ENCODE measurements at places on chromosomes 3 and 15. TPM values are rescaled to one million over a fixed set of nuclear protein-coding genes. Genes with fewer than 3 reads are reported as not detected.
A peak's percentile ranks its signal among the peaks of the same experiment; 100 is the strongest.

GRCh38 chr15:89575656-89576416, 567 bp downstream of the TICRR start:
- DNase-seq = peak; percentile 11

DNA sequence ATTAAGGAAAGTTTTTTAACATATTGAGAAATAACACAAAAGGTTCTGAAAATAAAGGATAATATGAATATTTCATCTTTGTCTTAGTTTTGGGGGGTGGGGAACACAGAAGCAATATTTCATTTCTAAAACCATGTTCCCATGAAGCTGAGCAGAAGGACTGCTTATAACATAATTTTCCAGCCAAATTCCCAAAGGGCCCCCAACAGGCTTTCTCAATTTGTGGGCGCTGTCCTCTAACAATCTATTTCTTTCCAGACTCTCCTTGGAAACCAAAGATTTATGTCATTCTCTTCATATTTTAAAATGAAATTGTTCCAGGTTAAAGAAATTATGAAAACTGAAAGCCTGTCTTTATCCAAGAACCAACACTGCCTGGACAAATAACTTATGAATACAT, 273.5 kb downstream of the ZBTB20 start:
- no peak for DNase-seq

- no peak for DNase-seq
These were observed 553.2 kb upstream of the TBL1XR1 start for GRCh38 chr3:177750436-177750835.

DNA sequence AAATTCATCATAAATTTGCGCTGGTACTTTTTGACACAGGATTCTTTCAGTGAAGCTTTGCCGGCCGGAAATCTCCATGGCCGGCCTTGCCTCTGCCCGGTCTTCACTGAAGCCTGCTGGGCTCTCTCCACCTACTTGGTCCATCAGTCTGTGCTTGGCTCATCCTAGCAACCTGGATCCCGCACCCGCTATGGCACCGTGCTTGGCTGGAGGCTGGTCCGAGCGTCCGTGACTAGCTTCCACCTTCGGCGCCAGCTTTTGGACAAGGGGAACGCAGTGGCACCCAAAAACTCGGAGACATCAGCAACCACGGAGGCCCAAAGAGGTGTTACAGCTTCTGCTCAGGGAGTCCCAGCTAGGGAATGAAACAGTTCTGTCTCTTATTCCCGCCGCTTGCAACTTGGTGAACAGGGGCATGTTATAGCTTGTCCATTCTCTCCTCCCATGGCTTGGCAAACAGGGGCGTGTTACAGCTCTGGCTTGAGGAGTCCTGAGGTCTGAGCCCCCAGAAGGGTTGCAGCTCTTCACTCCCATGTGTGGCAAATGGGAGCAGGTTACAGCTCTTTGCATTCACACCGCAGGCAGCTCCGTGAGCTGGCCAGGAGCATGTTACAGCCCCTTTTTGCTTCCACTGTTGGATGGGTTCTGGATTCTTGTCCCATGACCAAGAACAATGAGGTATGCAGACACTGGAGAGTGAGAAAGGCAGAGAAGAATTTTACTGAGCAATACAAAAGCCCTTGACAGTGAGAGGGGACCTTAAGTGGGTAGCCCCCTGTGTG, 204.2 kb downstream of the DIPK2A start:
- no peak for DNase-seq

DNA sequence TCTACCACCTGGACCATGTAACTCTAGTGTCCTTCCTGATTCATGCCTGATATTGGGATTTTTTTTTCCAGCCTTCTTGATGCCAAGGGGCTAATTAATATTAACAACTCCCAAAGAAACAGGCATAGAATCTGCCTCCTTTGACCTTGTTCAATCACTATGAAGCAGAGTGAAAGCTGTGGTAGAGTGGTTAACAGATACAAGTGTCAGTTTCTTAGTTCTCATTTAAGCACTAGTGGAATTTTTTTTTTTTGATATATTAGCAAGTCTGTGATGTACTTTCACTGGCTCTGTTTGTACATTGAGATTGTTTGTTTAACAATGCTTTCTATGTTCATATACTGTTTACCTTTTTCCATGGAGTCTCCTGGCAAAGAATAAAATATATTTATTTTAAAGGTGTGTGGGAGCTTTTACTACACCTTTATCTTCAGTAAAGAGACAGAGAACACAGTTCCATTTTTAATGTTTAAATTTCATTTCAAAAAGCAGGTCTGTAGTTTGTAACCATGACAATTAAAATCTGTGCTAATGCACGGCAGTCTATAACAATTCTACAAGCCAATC, 67.1 kb downstream of the TOP2B start:
- no peak for DNase-seq

- DNase-seq = no peak
These were observed 54.3 kb downstream of the BDH1 start for GRCh38 chr3:197501496-197501878.

DNA sequence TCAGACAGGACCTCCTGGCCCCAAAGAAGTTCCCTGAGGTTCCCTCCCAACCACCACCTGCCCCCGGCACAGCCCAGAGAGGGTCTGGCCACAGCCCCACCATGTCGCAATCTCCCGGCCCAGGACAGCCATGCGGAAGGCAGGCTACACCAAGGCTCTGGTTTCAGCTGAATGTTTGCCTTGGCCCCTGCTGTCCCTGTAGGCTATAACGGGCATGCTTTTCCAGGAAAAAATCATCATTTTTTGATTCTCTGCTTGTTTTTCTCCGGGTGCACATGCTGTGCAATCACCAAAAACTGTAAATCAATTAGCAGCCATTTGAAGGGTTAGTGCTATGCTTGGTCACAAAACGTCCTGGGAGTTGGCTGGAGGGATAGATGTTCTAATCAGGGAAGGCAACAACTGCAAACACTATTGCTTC, 142.7 kb upstream of the IGF1R start:
- DNase-seq = no peak

DNA sequence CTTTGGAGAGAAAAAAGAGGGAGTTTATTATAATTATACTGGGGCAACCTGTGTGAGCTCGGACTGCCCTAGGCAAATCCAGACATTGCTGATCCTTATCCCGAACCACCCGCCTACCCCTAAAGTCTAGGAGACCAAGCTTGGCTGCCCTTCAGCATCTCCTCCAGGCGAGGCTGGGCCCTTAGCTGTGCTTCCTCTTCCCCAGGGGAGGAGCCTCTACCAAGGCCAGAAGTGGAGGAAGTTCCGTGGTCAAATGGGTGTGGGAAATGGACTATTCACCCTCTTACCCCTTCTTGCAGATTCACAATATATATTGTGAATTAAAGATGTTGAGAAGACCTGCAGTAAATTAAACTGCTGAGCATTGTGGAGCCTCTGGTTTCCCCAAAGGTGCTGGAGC, 158.3 kb upstream of the HES1 start:
- no peak for DNase-seq

- DNase-seq = no peak
These were observed 1505.0 kb downstream of the SI start for GRCh38 chr3:163573324-163573723.

GRCh38 chr3:187952849-187953248, 201.1 kb upstream of the LPP start:
- DNase-seq = no peak

DNA sequence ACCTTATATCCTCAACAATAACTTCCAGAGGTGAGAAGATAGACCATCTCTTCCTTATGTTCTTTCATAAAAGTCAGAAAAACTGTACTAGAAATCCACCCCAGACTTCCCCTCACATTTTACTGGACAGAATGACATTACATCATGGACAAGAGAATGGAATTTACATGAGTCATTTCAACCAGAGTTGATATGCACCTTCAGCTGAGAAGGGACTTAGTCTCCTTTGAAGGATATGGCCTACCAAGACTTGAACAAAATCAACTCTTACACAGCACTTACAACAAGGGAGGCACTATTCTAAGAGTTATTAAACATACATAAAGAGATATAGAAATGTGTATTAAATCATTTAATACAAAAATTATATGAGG, 380.0 kb upstream of the DPH6 start:
- no peak for DNase-seq

DNA sequence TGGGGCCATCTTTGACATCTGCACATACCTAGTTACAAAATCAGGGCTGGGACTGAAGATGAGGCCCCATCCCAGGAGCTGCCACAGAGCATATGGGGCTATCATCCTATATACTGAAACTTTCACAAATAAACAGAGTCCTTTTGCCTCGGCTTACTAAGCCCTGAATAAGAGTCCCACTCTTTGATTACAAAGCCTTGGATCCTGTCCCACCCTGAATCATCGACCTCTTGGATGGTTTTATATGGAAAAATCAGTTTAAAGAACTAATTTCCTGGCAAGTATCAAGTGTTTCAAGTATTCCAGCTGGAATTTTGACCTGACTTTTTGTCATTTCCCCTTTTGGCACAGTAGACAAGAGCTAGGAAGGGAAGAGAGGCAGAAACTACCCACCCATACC, 331.3 kb upstream of the FRG2C start:
- DNase-seq = no peak

DNA sequence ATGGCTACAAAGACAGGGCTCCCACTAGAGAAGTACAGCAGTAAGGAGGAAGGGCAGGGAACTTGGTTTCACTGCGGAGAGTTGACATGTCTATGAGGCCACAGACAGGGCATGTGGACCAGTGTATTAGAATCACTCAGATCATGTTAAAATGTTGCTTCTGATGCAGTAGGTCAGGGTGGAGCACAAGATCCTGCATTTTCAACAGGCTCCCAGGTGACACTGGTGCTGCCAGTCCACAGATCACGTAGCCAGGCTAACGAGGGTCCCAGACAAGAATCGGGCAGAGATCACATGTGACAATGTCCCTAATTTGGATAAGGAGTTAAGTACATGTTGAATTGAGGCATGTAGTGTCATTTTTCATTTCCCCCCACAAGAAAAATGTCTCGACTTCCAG, 73.6 kb downstream of the SPSB4 start:
- no peak for DNase-seq

DNA sequence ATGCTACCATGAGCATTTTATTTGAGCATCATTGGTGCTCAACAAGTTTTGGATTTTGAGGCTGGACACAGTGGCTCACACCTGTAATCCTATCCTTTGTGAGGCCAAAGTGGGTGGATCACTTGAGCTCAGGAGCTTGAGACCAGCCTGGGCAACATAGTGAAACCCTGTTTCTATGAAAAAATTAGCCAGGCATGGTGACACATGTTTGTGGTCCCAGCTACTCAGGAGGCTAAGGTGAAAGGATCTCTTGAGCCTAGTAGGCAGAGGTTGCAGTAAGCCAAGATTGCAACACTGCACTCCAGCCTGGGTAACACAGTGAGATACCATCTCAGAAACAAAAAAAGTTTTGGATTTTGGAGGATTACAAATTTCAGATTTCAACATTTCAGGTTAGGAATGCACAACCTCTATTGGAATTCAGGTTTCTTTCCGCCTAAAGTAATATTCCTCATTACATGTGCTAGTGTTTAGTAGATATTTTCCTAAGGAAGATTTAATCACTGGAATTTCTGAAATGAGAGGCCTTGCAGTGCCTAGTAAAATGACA, 27.6 kb downstream of the CNOT10 start:
- no peak for DNase-seq

- no peak for DNase-seq
These were observed 5.6 kb upstream of the PYDC2 start for GRCh38 chr3:191455257-191455952.

GRCh38 chr3:97579365-97579764, 185.2 kb upstream of the ARL6 start:
- no peak for DNase-seq

LDHAL6B gene
- not detected for total RNA-seq

EFCC1 gene
- total RNA-seq = 4.9 TPM

CPN2 gene
- total RNA-seq = not detected

EXD1 gene
- total RNA-seq = not detected

P2RY1 gene
- total RNA-seq = 7.6 TPM

LSMEM2 gene
- total RNA-seq = not detected
